ENCODE measurements at places on chromosomes 2 and 18.

GRCh38 chr2:217269701-217270484 lies 410.0 kb upstream of the TNP1 start:
- DNase-seq, result no peak

- no peak for DNase-seq
These were observed 65.5 kb upstream of the HK2 start for GRCh38 chr2:74768401-74768914.

GRCh38 chr2:134109725-134110124 lies 144.1 kb upstream of the MGAT5 start:
- no peak for DNase-seq

- no peak for DNase-seq
These were observed 143.1 kb downstream of the FAM161A start for GRCh38 chr2:61710711-61711110.

DNA sequence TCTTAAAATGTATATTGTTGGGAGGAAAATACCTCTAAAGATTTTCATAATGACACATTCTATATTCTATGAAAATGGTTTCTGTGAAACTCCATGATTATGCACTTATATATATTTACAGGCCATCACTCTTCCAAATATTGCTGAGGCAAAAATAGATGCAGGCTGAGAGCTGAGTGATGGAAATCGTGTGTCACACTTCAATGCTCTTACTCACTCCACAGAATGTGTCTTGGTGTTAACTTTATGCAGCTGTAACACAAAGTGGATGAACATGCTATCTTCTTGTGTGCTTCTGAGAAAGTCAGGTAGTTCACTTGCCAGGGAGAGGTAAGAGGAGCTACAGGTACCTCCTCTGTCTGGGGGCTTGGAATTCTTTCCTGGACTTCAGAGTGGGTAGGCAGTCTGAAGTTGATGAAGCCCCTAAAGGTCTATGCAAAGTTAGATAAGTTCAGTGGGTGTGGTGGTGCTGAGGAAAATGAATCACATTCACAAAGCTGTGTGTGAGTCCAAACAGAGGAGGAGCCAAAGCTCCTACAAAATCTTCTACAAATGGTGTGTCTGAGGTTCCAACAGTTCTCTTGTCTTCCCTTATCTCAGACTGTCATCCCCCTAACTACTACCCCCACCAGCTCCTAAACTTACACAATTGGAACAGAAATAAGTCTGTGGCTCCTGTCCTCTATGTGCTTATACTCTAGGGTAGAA lies 74.2 kb upstream of the ST6GAL2 start:
- no peak for DNase-seq

GRCh38 chr2:197332641-197333040 lies 22.1 kb upstream of the ANKRD44 start:
- no peak for DNase-seq

GRCh38 chr2:241859436-241860183 lies 916 bp upstream of the PDCD1 start:
- peak; percentile 72 for DNase-seq

DNA sequence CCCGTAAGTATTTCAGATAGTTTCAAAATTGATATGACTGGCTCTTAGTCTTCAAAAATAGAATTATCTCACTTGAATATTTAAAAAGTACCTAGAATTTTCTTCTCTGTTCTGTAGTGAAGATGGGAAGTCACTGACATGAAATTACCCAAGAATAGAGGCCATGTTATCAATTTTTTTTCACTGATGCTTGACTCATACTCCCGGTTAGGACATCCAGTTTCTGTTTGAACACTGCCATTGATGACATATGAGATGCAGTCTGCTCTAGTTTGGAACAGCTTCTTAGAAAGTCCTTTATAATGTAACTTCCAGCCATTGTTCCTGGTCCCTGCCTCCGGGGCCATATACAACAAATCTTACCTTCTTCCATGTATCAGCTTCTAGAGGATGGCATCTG lies 26.0 kb downstream of the MAP3K20 start:
- no peak for DNase-seq

DNA sequence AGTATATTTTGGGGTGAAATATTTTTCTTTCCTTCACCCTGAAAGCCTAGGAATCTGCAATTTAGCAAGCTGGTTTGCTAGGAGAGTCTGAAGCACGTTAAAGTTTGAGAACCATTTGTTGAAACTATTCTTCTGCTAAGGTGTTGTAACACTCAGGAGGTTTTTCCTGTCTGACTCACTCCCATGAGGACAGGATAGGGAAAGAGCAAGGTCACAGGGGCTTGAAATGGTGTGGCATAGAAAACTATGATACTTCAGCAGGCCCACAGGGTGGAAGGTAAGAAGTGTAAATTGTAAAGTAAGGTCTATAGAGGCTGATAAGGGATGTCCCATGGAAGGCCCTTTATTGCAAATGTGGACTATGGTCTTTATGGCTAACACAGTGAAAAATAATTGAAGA lies 177.7 kb upstream of the ZC3H15 start:
- DNase-seq, result no peak

DNA sequence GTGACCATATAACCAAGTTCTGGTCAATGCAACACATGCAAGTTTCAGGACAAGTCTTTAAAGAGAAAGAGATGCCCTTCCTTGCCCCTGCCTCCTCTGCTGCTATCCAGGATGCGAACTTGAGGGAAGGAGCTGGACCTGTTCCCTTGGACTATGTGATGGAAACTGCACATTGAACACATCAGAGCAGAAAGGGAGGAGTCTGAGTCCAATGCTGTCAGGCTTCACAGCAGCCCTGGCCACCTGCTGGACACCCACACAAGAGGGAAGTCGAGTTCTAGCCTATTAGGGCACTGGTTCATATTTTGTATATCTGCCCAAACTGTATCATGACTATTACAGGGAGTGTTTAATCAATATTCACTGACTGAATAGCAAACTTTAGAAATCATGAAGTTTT lies 38.3 kb upstream of the TEX51 start:
- no peak for DNase-seq

DNA sequence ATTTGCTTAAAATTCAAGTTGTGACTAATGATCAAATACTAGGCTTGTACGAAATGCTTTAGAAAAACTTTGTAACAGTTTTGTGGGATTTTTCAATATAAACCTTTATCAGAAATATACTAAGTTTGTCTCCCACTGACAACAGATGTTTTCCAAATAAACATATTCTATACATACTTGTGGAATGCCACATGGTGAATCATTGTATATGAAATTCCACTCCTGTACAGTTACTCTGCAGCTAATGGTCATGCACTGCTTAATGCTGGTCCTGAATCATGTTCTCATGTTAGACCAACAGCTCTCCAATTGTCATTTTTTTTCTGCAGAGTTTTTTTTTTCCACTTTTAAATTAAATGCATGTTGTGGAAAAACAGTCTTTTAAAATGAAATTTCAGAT lies 90.1 kb downstream of the DPP4 start:
- DNase-seq, result no peak

- DNase-seq, result no peak
These were observed 86.9 kb downstream of the SLC25A12 start for GRCh38 chr2:171807119-171807518.

DNA sequence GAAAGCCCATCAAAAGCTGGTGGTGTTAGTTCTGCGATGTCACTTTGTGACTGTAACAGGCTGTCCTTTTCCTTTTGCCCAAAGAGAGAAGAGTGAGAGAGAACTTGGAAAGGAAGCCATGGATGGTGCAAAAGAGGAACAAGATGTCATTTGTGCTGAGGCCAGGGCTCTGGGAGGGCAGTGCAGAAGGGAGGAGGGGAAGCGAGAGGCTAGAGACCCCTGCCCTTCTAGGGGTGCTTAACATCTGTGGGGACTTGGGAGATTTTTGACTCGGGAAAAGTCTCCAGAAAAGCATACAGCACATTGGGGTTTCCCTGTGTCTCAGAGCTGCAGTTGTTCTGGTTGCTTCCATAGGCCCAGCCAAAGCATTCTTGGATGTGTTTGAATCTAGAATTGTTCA lies 49.6 kb downstream of the ZBTB7C start:
- no peak for DNase-seq

DNA sequence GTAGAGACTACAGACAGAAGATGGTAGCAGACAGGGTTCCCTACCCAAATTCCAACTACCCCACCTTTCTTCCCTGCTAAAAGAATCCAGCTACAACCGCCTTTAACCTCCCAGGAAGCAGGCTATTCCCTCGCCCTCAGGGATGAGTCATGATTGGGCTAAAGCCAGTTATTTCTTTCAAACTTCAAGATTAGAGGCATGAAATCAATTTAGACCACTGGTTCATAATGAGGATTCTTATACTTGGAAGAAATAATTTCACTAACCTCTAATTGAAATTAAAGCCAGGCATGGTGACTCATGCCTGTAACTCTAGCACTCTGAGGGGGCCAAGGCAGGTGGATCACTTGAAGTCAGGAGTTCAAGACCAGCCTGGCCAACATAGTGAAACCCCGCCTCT lies 20.0 kb downstream of the TRIP12 start:
- no peak for DNase-seq

DNA sequence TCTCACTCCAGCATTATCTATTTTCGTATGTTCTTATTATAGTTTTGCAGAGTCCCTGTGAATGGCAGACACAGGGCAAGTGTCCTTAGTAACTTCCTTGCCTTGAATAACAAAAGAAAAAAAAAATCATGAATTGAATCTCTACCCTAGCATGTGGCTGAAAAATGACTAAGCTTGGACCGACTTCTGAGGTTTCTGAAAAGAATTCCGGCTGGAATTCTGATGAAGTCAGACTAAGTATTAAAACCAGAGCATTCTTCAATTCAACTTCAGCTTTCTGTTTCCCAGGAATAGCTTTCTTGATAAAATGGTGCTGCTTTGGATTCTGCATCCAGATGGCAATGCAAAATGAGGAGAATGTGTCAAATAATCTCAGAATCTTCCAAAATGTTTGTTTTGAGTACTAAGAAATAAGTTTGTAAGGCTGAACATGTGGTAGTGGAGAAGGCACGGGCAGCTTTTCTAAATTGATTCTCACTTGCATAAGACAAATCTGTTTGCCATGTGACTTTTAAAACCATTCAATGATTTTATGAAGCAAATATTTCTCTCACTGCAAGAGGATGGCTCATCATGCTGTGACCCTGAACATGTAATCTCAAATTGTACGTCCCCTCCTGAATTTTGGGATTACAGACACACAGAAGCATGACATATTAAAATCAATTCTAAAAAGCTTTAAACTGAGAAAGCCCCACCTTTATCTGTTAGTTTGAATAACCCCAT lies 1462.8 kb upstream of the LRRTM1 start:
- DNase-seq, result no peak

- no peak for DNase-seq
These were observed 7.6 kb downstream of the SERPINE2 start for GRCh38 chr2:224031358-224031970.

DNA sequence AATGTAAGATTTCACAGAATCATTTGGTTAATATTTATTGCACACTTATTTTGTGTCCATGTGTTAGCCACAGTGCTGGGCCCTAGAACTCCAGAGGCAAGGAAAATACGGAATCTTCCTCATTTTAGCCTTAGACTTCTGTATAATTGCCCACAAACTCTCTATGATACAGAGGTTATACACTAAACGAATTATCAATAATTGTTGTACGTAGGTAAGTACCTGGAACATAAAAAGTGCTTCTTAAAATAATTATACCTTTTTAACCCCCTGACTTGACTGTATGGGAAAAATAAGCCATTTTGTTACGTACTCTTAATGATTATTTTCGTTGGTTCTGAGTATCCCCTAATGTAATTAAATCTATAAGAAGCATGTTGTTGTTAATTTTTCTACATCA lies 119.4 kb downstream of the ARHGAP15 start:
- DNase-seq, result no peak

DNA sequence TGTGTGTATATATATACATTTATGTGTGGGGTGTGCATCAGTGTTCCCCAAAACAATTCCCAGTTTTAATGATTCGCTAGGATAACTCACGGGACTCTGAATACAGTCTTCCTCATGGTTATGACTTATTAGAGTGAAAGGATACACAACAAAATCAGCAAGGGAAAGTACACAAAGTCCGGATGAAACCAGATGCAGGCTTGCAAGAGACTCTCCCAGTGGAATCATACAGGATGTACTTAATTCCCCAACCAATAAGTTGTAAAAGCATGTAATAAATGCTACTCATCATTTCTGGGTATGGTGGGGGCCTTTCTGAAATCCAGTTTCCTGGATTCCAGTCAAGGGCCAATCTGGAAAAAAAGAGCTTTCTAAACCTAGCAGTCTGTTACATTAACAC lies 654.1 kb upstream of the SYT4 start:
- DNase-seq, result no peak

GRCh38 chr2:42117923-42118753 lies 51.0 kb upstream of the EML4 start:
- DNase-seq, result no peak

DNA sequence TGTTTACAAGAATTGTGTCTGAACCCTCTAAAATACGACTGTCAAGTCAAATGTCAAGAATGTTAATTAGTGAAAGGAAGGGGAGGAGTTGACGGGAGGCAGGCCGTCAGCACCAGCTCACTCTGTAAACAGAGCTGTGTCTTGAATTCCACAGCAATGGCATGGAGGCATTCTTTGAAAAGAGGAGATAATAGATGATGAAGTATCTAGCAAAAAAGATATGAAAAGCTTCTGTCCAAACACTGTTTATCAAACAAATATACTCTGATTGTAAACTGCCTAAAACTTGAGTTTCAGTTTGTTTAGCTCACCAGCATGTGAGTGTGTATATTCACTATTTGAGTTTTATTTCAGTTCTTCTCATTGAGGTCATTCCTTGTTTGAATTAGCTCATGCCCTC lies 94.7 kb upstream of the CDC42EP3 start:
- DNase-seq, result no peak

DNA sequence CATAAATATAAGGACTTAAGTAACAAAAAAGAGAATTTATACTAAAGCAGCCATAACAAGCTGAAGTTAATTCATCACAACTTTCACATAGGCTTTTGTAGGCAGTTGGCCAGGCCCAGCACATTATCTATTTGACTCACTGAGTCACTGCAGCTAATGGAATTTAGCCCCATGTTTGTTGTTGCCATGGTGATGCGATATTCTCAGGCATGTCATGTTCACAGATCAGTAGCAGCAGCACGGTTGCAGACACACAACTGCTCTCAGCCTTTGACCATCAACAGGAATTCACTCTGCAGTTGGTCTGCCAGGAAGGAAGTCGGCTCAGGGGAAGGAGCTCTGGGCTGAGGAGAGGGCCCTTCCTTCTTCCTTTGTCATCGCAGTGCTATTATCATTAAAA lies 639.8 kb downstream of the TMEM182 start:
- DNase-seq, result no peak

DNA sequence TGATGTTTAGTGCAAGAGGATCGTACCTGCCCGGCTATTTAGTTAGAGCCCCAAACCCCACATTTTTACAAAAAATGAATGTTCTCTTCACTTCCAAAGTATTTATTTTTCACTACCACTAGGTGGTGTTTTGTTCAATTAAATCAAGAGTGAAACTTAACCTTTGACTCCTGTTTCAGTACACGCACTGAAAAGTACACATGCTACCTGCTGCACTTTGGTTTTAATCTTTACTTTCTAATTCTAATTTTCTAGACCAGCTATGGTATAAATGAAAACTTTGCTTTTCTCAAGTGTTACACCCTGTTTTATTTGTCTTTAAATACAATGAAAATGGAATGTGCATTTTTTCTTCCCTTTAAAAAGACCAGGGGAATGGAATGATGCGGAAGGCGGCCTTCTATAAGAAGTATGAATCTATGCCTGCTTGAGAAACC lies 31.4 kb upstream of the CHN1 start:
- no peak for DNase-seq

- DNase-seq, result peak; percentile 14
These were observed 47.0 kb downstream of the CHRNA1 start for GRCh38 chr2:174717273-174717672.

Data from stimulated activated CD4-positive, alpha-beta T cell treated with anti-CD3 and anti-CD28 coated beads, Interleukin-12 subunit alpha, Interleukin-12 subunit beta, amount 100 ng/mL, for 48 hours (primary cell).